Left lobe of liver (tissue), 2 donors: ENCODE measurements at places on chromosomes 13 and 19. TPM values are rescaled to one million over a fixed set of nuclear protein-coding genes. Genes with fewer than 3 reads are reported as not detected.
A peak's percentile ranks its signal among the peaks of the same experiment; 100 is the strongest.

DNA sequence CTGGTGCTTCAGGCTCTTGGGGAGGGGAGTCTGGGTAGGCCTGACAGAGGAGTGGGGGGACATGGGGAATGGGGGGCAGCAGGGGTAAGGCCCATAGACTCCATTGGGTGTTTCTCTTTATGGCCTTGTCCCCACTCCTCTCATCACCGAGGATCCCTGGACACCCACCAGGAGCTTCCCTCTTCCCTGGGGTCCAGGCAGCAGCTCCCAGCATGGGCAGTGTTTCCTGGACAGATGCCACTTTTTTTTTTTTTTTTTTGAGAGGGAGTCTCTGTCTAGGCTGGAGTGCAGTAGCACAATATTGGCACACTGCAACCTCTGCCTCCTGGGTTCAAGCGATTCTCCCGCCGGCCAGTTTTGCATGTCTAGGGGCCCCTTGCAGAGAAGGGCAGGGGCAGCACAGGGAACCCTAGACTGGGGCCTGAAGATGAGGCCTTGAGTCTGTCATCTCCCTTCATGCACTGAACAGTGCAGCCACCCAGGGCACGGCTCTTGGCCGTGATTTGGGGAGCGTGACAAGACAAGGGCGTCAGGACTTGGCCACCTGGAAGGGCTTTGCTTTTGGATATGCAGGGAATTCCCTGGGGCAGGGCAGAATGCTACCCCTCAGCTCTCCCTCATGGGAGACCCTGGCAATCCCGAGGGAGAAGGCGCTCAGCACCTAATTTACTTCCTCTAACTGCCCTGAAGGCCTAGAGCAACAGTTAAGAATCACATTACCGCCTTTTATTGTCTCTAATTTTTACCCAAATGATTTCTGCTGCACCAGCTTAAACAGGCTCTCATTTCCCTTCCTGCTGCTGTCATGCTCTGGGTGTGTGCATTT, 213.9 kb upstream of the ZNF536 start:
- DNase-seq = peak; percentile 12

GRCh38 chr13:110309661-110310524, 2.8 kb downstream of the COL4A2 start:
- no peak for DNase-seq

DNA sequence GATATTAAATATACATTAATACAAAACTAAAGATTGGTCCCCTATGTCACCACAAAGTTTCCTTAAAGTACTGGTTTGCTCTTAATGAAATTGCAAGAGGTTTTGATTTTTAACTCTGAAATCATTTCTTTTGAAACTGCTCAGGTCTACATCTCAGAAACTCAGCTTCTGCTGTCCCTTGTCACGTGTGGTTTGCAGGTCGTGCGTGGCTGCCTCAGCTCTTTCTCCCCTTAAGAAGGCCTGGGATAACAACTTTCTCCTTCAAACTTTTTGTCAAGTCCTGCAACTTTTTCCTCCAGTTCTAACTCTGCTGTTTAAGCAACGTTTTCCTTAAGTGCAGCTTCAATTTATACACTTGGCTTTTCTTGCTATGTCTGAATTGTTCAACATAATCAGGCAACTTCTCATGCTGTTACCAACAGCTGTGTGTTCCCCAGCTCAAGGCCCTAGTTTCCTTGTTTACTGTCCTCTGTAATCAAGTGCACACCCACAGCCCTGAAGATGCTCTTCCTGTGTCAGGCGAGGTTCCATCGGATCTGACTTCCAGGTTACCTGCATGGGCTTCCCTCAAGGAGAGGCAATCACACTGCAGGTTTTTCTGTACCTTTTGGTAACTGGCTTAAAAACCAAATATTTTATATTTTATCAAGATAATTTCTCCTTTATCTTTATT, 13.5 kb downstream of the C13orf46 start:
- DNase-seq = no peak

GRCh38 chr19:16849168-16849567, 20.0 kb downstream of the SIN3B start:
- no peak for DNase-seq

Gene ZNF792
- 2.9 TPM for total RNA-seq
